Smooth muscle cell of trachea (primary cell): ENCODE measurements at places on chromosomes 3 and 15. TPM values are rescaled to one million over a fixed set of nuclear protein-coding genes. Genes with fewer than 3 reads are reported as not detected.

BFSP2 gene
- total RNA-seq, result not detected in 2 replicates

MORC1 gene
- total RNA-seq, result not detected in 2 replicates

DHFR2 gene
- 7.0 and 7.6 TPM in 2 replicates for total RNA-seq

FES gene
- 38.7 and 63.0 TPM in 2 replicates for total RNA-seq

RARRES1 gene
- 48.3 and 232 TPM in 2 replicates for total RNA-seq

IL17RD gene
- total RNA-seq, result 8.9 TPM in 2 replicates

ANKRD63 gene
- total RNA-seq, result not detected in 2 replicates

SAXO2 gene
- 0.44 and 0.50 TPM in 2 replicates for total RNA-seq

WDR93 gene
- total RNA-seq, result not detected in 2 replicates

EFL1 gene
- total RNA-seq, result 21.5 and 35.1 TPM in 2 replicates

MESP2 gene
- 0.58 and 1.3 TPM in 2 replicates for total RNA-seq

SLC24A5 gene
- not detected in 2 replicates for total RNA-seq

EPHA6 gene
- not detected in 2 replicates for total RNA-seq
